ENCODE measurements at places on chromosomes 5 and 9.

GRCh38 chr9:134338394-134339182 lies 12.3 kb downstream of the RXRA start:
- DNase-seq: no peak

DNA sequence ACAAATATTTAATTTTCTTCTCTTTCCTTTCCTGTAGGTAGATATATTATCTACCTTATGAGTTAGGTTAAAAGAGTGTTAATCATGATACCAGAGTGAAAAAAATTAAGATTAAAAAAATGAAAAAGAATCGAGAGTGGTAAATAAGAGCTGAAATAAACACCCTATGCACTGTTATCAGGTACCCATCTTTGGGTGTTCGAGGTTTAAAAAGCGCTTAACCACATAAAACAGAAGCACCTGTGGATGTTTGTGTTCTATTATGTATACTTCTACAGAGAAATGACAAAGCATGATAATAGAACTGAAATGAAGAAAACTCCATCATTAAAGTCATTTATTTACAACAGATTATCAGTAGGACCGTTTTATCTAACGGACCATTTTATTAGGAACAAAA lies 25.7 kb upstream of the GCNT4 start:
- DNase-seq: no peak

- DNase-seq: no peak
Measured at GRCh38 chr5:123771715-123772114, 259.7 kb downstream of the CSNK1G3 start.

- DNase-seq: no peak
Measured at GRCh38 chr5:77292026-77292757, 81.7 kb downstream of the PDE8B start.

DNA sequence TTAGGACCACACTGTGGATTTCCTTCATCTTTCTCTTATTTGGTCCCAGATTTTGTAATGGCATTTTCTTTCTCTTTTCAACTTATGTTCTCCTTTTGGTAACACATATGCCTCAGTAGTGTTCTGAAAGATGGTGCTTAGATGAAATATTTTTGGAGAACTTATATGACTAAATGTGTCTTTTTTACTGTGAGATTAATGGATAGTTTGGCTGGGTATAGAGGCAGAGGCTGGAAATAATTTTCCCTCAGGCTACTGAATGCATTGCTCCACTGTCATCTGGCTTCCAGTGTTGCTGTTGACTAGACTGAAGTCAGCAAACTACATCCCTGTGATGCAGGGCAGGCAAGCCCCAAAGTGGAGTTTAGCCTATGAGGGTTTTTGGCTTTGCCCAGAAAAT lies 450.9 kb downstream of the DMAC1 start:
- DNase-seq: no peak

GRCh38 chr5:163104464-163104863 lies 332.9 kb upstream of the CCNG1 start:
- DNase-seq: no peak

DNA sequence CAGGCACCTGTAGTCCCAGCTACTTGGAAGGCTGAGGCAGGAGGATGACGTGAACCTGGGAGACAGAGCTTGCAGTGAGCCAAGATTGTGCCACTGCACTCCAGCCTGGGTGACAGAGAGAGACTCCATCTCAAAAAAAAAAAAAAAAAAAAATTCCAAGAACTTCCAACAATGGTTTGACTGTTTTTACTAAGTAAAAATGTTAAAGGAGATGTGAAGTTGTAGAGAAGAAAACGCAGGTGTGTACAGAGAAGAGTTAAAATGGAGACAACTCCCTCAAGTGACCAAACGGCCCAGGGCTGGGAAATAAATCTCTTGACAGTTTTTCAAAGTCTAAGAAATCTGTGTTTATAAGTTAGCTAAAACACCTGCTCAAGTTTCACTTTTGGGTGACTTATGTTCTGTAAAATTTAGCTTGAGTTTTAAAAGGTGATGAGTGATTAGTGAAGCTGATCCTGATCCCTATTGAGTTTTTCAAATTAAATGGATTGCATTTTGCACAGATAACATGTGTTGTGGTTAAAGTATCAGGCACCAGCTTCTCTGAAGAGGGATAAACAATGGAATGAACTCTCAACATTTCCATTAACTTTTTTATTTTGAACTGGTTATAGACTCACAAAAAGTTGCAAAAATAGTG lies 255.2 kb upstream of the CD180 start:
- no peak for DNase-seq

DNA sequence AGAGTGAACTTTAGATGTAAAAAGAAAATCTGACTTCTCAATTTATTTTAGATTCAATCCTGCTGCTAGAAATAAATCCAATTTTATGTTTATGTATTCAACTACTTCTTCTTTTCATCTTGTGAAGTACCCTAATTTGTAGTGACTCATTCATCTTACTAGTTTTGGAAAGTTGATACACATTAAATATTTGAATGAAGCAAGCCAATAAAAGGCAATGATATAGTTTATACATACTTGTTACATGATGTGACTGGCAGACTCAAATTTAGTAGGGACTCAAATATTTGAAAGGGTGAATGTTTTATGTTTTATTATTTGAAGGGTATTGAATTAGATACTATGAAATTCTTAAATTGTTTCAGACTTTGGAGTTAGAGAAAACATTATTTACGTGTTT lies 34.7 kb downstream of the CSNK1G3 start:
- DNase-seq: no peak

DNA sequence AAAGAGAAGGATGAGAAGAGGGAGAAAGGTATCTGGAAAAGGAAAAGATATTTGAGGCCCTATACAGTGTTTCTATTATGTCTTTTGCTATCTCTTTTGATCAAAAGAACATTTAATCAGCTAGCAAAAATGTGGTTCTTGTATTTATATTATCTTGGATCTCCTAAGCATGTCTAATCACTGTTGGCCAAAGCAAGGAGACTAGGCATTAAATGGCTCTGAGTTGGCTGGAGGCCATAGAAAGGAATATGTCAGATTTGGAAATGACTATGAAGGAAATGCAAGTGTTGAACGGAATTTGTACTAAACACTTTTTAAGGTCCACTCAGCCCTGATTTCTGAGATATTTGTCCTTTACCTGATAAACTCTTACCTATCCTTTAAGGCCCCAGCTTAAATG lies 22.4 kb upstream of the THG1L start:
- DNase-seq: no peak

DNA sequence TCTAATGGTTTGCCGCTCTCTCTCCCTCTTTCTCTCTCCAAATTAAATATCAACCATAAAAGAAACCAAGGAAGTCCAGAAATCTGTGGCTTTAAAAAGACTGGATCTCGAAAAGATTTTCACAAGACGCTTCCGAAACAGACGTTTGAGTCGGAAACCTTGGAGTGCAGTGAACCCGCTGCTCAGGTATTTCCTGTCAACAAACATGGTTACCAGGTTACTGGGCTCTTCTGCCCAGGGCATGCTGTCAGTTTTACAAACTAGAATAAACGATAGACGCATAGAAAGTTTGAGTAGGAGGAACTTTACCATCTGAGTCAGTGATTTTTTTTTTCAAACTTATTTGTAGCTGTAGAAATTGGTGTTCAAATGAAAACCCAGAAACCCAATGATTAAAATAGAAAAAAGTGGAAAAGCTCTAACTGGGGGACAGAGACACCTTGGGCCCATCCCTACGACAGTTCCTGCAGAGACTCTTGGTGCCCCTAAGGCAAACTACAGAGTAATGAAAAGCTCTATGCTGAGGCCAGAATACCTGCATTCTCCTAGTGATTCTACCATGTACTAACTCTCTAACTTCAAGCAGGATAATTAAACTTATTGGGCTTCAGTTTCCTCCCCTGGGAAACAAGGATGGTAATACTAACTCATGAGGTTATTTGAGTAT lies 90.0 kb downstream of the DOCK8 start:
- no peak for DNase-seq

GRCh38 chr9:125747053-125747764 lies at the start of gene PBX3:
PBX3 (plus strand) TSS chr9:125747373.
- peak; percentile 48 for DNase-seq

- DNase-seq: no peak
Measured at GRCh38 chr9:114376586-114377445, 11.0 kb downstream of the AKNA start.

DNA sequence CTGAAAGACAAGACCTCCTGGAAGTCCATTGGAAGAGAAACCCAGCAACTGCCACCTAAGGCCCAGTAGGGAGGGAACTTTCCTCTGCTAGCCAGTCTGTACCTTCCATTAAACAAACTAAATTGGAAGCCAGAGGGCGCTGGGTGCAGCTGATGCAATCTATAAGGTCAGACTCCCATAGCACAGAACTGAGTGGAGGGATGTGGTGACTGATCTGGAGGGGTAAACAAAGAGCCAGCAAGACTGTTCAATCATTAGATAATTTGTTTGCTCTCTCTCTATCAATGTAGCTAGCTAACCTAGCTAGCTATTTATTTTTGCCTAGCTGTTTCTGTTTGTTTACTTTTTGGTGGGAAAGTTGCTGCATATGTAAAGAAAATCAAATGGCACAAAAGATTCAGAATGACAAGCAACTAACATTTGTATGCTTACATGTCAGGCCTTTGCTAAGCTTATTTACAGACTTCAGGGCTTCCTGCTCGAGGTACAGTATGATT lies 291.8 kb upstream of the DAB2 start:
- DNase-seq: peak; percentile 1

GRCh38 chr5:160064417-160064810 lies 54.8 kb downstream of the PWWP2A start:
- no peak for DNase-seq

DNA sequence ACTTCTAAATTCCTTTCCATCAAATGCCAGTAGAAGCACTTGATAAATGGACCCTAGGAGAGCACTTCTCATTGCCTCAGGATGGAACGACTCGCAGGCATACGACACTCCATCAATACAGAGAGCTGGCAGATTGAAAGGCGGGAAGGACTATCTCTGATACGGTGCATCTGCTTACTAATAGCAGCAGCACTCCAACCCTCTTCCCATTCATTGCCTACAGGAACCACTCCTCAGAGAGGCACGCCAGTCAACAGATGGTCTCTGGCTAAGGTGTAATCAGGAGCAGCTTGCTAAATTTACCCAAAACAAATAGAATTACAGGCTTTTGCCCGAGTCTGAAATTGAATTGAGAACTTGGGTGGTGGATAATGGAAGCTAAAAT lies 168.1 kb downstream of the EFNA5 start:
- no peak for DNase-seq

GRCh38 chr9:99274495-99274894 lies 52.4 kb downstream of the SEC61B start:
- no peak for DNase-seq

DNA sequence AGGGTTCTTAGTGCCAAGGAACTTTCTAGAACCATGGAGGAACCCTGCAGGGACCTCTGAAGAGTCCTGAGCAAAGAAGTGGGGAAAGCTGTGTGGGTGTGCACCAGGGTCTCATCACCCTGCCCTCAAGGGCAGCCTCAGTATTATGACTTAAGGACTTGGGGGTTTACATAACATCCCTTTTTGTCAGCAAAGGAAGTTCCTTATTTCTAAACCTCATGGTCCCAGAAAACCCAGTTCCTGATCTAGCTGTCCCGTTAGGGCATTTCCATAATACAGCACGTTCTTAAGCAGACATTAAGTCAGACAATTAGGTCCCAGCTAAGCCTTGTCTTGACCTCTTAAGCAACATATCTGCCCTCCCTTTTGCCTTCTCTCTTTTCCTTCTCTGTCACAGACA lies 57.3 kb downstream of the DAPK1 start:
- DNase-seq: no peak

- DNase-seq: no peak
Measured at GRCh38 chr5:59007460-59008063, 424.7 kb downstream of the RAB3C start.

GRCh38 chr5:180627386-180628120 lies 21.8 kb downstream of the FLT4 start:
- no peak for DNase-seq

DNA sequence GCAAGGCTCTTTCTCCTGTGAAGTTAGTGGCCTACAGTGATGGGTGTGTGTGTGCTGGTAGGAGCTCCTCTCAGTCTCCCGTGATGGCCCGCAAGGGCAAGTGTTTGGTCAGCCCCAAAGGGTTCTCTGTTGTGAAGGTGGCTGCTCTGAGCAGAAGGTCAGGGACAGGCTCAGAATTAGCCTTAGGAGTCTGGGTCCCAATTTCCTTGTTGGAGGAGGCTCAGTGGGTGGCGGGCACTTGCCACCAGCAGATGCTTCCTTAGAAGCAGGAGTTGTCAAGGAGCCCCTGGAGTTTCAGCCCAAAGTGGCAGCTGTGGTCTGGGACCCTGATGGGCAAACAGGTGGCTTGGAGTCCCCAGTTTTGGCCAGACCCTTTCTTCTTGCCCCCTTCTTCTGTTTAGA lies 154.4 kb downstream of the MACROH2A1 start:
- no peak for DNase-seq

DNA sequence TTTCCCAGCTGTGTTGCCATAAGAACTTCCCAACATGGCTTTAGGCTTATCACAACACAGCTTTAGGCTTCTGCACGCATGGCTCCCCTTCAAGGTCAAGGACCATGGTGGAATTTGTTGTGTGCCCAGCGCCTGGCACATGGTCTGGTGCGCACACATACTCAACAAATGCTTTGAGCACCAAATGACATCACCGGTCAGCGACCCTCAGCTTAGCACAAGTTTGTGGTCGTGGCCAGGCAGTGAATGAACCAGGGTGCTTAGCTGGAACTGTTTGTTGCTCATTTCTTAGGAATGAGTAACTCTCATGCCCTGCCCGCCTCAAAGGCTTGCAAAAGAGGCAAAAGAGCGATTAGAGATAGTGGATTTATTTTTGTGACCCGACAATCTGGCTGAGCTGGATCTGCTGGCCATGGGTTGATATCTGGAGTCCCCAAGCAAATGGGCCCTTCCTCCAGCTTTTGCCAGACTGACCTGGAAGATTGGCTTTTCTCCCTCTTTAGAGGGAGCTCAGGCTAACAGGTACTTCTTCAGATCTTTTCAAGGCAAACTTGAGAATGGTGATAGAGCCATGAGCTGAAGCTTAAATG lies 58.9 kb downstream of the DAP start:
- no peak for DNase-seq

DNA sequence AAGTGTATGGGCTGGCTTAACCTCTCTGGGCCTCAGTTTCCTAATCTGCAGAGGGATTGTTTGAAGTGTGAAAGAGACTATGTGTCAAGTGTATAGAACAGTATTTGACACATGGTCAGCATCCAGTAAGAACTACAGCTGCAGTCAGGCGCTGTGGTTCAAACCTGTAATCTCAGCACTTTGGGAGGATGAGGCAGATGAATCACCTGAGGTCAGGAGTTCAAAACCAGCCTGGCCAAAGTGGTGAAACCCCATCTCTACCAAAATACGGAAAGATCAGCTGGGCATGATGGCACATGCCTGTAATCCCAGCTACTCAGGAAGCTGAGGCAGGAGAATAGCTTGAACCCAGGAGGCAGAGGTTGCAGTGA lies 31.9 kb upstream of the STING1 start:
- DNase-seq: no peak
